Stimulated activated CD8-positive, alpha-beta memory T cell treated with anti-CD3 and anti-CD28 coated beads, Interleukin-4, amount 100 ng/mL, for 48 hours (primary cell): ENCODE measurements at places on chromosomes 7 and 10.

- DNase-seq = no peak
These were observed 162.9 kb downstream of the ARL5B start for GRCh38 chr10:18822156-18822555.

DNA sequence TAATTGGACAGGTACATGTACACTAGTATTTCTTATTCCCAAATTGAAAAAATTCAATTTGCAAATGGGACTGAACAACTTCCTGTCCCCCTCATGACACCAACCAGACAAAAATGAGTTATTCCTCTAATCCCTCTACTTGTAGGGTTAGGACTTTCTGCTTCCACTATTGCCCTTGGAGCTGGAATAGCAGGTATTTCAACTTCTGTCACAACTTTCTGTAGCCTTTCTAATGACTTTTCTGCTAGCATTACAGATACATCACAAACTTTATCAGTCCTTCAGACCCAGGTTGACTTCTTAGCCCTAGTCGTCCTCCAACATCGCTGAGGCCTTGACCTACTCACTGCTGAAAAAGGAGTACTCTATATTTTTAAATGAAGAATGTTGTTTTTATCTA, 6.4 kb downstream of the CYP3A7 start:
- DNase-seq = no peak

DNA sequence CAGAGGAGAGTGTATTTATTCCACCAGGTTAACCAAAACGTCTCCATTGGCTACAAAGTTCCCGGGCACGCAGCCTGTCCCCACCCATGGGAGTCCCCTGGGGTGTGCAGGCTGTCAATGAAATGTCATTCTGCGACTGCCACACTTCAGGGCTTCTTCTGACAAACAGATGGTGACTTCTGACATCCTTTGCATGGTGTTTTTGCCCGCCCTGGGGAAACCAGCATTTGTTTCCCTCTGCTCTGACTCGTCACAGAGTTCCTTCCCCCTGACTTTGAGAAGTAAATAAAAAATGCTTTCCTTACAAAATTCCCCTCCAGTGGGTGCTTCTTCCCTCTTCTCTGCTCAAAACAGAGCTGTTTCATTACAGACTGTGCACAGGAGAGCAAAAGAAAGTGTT, 38.2 kb downstream of the TNS3 start:
- no peak for DNase-seq

DNA sequence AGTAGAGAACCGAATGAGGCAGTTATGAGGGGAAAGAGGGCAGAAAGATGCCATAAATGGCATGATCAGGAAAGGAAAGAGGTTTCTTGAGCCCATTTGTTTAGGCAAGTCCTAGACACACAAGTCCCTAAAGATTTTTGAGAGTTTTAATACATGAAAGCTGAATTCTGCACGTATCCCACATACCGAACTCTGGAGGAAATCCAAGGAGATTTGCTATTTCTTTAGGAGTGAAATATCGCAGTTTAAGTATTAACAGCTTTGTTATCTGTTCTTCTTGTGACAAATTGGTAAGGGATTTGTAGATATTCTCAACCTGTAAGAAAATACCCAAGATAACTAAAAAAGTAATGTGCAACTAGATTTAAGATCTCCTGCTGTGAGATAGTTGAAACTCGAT, 23.7 kb upstream of the CUBN start:
- no peak for DNase-seq

DNA sequence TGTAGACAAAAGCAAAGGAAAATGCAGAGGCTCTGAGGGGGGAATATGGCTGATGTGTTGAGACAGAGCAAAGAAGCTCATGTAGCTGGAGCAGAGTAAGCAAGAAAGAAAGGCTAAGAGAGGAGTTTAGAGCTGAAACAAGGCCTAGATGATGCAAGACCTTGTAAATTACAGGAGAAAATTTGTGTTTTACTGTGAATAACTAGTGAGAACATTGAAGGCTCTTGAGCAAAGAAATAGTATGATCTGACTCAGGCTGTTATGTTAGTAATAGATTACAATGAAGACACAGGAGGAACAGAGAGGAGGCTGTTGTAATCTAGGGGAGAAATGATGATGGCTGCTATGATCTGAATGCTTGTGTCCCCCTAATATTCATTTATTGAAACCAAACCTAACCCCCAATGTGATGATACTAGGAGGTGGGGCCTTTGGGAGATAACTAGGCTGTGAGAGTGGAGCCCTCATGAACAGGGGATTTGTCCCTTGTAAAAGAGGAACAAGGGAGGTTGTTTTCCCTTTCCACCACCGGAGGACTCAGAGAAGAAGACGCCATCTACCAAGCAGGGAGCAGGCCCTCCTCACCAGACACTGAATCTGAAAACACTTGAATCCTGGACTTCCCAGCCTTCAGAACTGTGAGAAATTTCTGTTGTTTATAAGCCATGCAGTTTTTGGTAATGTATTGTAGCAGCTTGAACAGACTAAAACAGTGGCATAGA, 394.9 kb downstream of the HTR7 start:
- DNase-seq = no peak

GRCh38 chr7:38465956-38466355, 165.2 kb downstream of the AMPH start:
- no peak for DNase-seq

DNA sequence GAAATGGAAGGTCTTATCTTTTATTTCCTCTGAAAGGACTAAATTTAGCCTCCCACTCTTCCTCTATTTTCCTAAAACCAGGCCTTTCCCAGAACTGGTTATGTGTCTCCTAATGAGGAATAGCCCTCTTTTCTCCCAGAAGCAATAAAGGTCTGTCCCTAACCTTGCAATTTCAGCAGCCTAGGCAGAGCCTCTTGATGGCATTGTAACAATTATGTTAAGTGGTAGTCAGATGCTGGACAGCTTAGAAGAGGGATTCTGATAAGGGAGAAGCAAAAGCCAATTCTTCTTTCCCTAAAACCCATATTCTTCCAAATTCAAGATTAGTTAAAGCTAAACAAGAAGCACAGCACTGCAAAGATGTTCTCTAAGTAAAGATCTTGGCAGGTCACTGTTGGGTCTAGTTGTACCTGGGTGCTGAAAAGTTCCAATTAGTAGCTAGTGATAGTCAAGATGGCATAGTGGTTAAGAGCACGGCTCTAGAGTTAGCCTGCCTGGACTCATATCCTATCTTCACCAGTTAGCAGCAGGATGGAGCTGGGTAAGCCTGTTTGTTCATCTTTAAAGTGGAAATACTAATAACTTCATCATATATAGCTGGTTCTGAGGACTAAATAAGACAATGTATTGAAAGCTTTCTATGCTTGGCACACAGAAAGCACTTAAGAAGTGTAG, 14.3 kb upstream of the KCNIP2 start:
- no peak for DNase-seq

DNA sequence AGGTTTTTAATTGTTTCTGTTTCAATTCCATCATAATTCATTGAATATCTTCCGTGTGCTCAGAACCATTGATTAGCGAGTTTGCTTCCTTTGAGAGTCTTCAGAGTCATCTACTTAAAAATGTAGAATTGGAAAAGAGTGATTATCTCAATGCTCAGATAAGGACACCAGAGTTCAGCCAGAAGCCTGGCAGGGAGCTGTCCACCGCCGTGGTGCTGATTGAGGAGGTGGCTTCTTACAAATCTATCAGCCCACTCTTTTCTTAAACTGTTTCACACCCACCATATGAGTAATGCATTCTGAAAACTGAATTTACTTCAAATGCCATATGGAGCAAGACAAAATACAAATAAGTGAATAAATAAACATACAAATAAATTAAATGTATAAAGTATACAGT, 79.3 kb downstream of the INSYN2A start:
- DNase-seq = peak; percentile 53

GRCh38 chr7:114109721-114110120, 190.9 kb upstream of the PPP1R3A start:
- DNase-seq = no peak

DNA sequence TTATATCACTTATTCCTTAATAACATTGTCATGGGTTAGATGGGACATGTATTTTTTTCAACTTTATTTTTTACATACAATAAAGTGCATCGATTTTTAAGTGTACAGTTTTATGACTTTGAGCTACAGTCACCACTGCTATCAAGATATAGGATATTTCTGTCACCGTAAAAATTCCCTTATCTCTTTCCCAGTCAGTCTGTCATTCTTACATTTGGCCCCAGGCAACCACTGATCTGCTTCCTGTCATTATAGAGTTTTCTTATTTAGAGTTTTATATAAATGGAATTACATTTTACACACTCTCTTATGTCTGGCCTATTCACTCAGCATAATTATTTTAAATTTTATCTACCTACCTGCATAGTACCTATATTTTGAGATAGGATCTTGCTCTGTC, 145.2 kb downstream of the AUTS2 start:
- no peak for DNase-seq

- peak; percentile 34 for DNase-seq
These were observed 27.4 kb downstream of the PILRA start for GRCh38 chr7:100400656-100401055.

DNA sequence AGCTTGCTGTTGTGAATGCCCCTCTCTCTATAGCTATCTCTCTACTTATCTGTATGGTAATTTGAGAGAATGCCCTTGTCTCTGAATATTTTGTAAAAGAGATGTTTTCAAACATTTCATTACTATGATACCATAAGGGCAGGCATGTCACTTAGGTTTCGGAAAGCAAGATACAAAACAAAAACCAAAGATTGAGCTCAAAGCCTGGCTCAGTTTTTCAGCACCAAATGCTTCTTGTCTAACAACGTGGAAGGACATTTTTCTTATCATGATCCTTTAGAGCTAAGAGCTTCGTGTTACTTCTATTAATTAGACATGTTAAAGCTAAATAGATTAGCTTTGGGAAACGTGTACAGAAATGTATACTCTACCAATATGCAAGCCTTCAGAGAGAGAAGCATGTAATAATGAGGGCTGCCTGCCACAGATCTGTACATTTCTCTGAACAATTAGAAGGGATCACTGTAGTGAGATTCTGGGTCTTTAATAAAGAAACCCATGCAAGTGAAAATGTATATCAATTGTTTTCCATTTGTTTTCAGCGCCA, 148.9 kb downstream of the ARID5B start:
- DNase-seq = no peak

DNA sequence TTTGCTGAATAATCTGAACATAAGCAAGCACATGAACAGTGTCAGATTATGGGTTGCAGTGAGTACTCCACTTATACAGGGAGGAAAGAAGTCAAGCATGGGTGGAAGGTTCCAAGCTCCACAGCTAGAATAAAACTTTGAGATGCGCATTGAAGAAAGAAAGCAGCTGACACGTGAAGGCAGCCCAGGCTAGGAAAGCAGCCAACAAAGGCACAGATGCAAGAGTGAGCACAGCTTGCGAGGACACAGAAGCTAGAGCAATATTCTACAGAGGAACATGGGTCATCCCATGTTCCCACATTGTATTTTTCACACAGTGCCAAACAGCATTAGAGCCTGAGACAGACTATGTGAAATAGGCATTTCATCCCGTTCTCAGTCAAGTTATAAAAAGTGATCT, 194.6 kb upstream of the TBX20 start:
- no peak for DNase-seq

GRCh38 chr10:56359837-56360236, 1.2 kb downstream of the ZWINT start:
- DNase-seq = no peak
